Foreskin fibroblast (primary cell): ENCODE measurements at places on chromosomes 1 and 21.
A peak's percentile ranks its signal among the peaks of the same experiment; 100 is the strongest.

DNA sequence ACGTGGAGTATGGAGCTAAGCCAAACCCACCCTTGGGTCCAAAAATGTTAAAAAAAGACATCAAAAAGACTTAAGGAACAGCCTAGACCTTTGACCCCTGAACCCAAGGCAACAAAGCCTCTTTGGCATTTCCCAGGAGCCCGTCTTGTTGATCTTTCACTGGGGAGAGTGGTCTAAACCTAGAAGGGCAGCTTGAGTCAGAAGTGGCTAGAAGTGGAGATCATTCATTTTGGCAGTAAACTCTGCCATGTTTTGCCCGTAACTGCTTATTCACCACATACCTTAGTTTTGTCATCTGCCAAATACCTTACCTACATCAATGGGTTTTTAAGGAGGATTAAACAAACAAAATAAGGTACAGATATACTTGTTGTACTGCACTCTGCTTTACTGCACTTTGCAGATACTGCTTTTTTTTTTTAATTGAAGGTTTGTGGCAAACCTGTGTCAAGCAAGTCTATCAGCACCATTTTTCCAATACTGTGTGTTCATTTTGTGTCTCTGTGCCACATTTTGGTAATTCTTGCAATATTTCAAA, 1.7 kb upstream of the CTSE start:
- DNase-seq, result no peak

- peak; percentile 76 for DNase-seq
Measured at GRCh38 chr1:240232530-240232929, 140.8 kb downstream of the FMN2 start.

GRCh38 chr1:218717575-218717974, 372.4 kb downstream of the TGFB2 start:
- peak; percentile 61 for DNase-seq

GRCh38 chr1:24285231-24285630, 33.9 kb upstream of the GRHL3 start:
- DNase-seq, result no peak
